Natural killer cell (primary cell): ENCODE measurements at places on chromosomes 16 and 17. TPM values are rescaled to one million over a fixed set of nuclear protein-coding genes. Genes with fewer than 3 reads are reported as not detected.

DNA sequence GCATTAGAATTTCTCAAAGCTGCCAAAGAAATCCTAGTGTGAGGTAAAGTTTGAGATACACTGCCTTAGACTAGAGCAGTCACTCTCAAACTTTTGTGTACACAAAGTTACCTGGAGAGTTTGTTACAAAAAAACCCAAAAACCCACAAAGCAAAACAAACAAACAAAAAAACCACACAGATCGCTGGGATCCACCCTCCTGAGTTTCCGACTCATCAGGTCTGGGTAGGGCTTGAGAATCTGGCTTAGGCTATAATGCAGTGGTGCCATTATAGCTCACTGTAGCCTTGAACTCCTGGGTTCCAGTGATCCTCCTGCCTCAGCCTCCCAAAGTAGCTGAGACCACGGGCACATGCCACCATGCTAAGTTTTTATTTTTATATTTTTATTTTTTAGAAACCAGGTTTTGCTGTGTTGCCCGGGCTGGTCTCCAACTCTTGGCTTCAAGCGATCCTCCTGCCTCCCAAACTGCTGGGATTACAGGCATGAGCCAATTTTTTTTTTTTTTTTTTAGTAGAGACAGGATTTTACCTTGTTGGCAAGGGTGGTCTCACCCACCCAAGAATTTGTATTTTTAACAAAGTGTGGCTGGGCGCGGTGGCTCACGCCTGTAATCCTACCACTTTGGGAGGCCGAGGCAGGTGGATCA is 22.3 kb upstream of the SMG1 start:
- H3K27me3 ChIP-seq, result no peaks in the 10 kb centered on the region
- H3K4me3 ChIP-seq, result no peak overlapping the region
- DNase-seq, result no peak
- H3K4me1 ChIP-seq, result peaks cover 9% of the 10 kb centered on the region

DNA sequence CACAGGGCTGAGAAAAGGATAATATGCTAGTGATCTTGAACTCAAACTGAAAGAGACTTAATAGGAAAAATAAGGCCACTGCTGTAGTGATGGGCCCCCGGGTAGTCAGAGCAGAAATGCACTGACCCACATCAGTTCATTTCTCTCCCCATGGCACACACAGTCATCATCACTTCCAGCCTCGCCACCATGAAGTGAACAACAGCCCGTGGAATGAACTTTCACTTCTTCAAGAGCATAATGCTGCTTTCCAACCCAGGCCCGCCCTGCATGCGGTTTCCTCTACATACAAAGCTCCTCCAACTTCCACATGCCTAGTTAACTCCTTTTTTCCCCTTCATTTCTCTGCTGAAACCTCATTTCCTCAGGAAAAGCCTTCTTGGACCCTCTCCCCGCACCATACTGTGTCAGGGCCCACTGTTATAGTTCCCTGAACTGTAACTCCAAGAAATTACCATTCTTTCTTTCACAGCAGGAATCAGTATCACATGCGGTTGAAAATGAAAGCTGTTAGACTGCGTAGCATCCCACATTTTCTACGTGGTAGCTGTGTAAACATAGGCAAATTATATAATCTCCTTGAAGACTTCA is 65.8 kb upstream of the SMIM36 start:
- peak; percentile 50 for DNase-seq
- peak overlapping the region; percentile 62 for H3K27ac ChIP-seq
- peak overlapping the region; percentile 23 for H3K4me3 ChIP-seq
- peaks cover 10% of the 10 kb centered on the region for H3K4me1 ChIP-seq
- no peaks in the 10 kb centered on the region for H3K27me3 ChIP-seq

DNA sequence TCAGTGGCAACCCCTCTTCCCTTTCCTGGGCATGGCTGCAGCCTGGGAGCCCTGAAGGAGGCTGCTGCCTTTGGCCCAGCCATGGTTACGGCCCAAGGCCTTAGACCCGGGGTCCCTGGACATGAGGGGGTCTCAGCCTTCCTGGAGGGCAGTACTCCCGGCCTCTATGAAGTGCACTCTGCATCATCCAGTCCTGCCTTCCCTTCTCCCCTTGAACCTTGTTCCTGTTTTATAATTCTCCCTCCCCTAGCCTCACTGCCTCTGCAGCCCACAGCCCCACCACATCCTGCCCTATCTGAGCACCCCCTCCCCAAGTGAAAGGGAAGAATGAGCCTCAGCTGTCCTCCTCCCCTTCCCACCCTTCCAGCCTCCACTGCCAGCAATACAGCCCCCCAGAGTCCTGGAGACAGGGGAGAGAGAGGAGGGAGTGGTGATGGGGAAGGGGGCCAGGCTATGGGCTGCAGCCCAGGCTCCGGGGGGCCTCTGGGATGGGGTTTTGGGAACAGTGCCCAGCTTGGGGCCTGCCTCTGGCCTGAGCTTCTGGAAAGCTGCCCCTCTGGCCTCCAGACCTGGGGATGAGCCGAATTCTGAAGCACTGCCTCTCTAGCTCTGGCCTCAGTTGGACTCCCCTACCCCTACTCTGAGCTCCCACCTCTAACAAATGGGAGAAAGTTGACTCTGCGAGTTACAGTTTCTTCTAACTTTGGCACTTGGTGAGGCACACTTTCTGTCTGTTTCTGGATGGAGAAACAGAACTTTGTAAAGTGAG is 7.6 kb downstream of the CCR7 start:
- H3K27ac ChIP-seq, result no peak overlapping the region
- no peaks in the 10 kb centered on the region for H3K27me3 ChIP-seq
- H3K4me1 ChIP-seq, result peaks cover 89% of the 10 kb centered on the region
- peak; percentile 34 for DNase-seq
- H3K36me3 ChIP-seq, result peaks cover 4% of the 10 kb centered on the region

DNA sequence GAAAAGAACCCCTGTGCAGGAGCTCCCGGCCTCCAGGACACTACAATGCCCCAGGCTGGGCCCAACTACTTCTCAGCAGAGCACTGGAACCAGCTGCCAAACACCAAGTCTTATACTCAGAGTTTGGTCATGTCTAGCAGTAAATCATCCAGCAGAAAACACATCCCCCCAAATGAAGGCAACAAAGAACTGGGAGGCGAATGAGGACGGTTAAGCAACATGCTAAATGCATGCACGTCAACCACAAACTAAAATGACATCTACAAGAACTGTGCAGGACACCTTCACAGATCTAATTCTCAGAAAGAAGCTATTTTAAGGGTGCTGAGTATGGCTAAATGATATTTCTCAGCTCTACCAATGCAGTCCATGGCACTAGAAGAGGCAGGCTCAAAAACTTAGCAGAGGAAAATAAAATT is 7.6 kb upstream of the IRX5 start:
- H3K4me1 ChIP-seq, result peaks cover 4% of the 10 kb centered on the region
- no peak for DNase-seq
- H3K36me3 ChIP-seq, result no peaks in the 10 kb centered on the region
- H3K27me3 ChIP-seq, result peaks cover 49% of the 10 kb centered on the region

GRCh38 chr17:6775871-6776405 is at the start of gene FBXO39:
Gene FBXO39 (plus strand): TSS chr17:6776215. CDS start chr17:6779869, 3,654 bp downstream.
- peaks cover 33% of the 10 kb centered on the region for H3K36me3 ChIP-seq
- no peak within 1 kb of the TSS for H3K27ac ChIP-seq
- peaks cover 4% of the 10 kb centered on the region for H3K27me3 ChIP-seq

DNA sequence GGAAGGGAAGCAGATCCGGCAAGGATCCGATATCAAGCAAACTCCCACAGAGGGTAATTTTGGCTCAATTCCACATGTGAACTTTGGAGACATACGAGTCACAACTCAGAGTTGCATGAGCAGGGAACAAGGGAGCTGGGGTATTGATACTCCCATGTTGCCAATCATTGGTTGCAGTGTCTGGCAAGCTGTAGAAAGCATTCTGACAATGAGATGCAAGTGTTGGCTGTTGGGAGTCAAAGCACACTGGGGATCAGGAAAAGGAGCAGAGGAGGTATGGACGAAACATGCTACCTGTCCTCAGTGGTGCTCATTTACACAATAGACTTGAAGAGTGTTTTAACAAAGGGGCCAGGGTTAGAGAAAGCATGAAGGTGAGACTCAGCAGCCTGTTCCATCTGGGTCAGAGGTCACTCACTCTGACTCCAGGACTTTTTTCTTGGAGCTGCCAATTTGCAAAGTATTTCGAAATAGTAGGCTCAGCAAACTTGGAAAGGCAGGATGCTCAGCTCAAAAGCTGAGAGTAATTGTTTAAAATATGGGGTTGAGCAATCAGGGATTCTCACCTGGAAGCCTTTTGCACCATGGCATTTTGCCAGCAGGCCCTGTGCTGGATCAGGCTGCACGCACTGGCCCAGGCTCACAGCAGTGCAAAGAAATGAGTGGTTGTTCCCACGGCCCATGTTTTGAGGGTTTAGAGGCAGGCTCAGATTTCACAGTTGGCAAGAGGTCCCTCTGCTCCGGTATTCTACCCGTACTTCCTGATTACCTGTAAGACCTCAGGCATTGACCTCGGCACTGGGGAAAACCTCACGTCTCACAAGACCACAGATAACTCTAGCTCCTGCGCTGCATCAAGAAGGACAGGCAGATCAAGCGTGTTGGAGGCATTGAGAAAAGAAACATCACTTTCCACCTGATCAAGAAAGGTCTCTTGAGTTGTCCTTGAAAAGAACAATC is 17.6 kb upstream of the NKD1 start:
- no peak for DNase-seq
- H3K4me1 ChIP-seq, result no peaks in the 10 kb centered on the region
- no peaks in the 10 kb centered on the region for H3K36me3 ChIP-seq

- no peaks in the 10 kb centered on the region for H3K4me1 ChIP-seq
- H3K36me3 ChIP-seq, result no peaks in the 10 kb centered on the region
- no peaks in the 10 kb centered on the region for H3K27me3 ChIP-seq
- H3K4me3 ChIP-seq, result no peak overlapping the region
- no peak for DNase-seq
- H3K27ac ChIP-seq, result no peak overlapping the region
Measured at GRCh38 chr17:79463421-79464317, 147.2 kb downstream of the RBFOX3 start.

- no peak overlapping the region for H3K27ac ChIP-seq
- H3K27me3 ChIP-seq, result no peaks in the 10 kb centered on the region
- peaks cover 3% of the 10 kb centered on the region for H3K4me1 ChIP-seq
- H3K36me3 ChIP-seq, result no peaks in the 10 kb centered on the region
Measured at GRCh38 chr17:70624211-70624610, 454.9 kb downstream of the KCNJ2 start.

GRCh38 chr16:20321671-20322070 is 5.6 kb downstream of the GP2 start:
- H3K4me1 ChIP-seq, result no peaks in the 10 kb centered on the region
- H3K27me3 ChIP-seq, result no peaks in the 10 kb centered on the region
- no peak overlapping the region for H3K4me3 ChIP-seq
- no peaks in the 10 kb centered on the region for H3K36me3 ChIP-seq
- H3K27ac ChIP-seq, result no peak overlapping the region

DNA sequence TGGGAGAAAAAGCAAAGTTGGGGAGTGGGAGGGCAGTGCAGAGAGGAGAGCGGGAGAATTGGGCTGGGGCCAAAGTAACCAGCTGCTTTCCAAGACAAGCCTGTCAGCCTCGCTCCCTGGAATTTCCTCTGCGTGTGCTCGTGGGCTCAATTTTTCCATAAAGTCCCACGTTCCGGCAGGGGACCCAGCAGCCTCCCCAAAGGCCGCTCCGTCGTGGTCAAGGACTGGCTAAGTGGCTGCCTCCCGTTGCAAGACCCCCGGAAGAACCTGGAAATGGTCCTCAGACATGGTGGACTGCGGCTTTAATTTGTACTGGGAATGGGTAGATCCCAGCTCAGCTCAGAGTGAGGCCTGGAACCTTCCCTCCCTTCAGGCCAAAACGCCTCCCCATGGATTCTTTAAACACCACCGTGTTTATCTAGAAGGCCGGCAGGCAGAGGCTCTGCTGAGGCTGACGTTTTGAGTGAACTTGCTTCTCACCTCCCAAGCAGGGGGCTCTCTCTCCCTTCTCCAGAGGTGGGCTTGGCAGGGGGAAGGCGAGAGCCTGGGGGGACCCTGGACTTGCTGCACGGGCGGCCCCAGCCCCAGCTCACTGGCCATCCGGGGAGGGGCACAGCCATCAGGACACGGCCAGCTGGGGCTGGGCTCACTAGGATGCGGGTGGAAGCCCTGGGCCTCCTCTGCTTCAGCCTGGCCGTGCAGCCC is 190.0 kb downstream of the C16orf95 start:
- no peaks in the 10 kb centered on the region for H3K4me1 ChIP-seq
- no peaks in the 10 kb centered on the region for H3K36me3 ChIP-seq
- no peak for DNase-seq
- no peaks in the 10 kb centered on the region for H3K27me3 ChIP-seq
- no peak overlapping the region for H3K27ac ChIP-seq

DNA sequence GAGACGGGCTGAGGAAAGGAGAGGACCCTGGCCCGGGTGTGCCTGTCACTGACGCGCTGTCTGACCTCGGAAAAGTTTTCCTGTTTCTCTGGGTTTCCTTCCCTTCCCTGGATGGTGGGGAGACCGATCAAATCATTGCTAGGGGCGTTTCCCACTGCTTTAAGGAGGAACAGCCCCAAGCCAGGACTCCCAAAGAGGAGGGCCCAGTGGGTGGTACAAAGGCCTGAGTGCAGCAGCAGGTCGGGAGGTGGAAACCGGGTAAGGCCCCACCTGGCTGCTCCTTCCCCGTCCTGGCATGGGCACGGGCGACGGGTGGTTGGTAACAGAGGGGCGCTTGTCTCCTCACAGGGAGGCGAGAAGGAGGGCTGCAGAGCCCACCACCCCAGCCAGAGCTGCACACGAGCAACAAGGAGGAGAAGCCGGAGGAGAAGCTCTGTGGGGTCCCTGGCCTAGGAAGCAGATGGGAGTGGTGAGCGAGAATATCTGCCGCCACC is 2.2 kb downstream of the SRL start:
- no peak overlapping the region for H3K4me3 ChIP-seq
- H3K27ac ChIP-seq, result no peak overlapping the region
- no peaks in the 10 kb centered on the region for H3K27me3 ChIP-seq
- no peak for DNase-seq

- no peak overlapping the region for H3K27ac ChIP-seq
- H3K4me1 ChIP-seq, result peaks cover 15% of the 10 kb centered on the region
- no peak overlapping the region for H3K4me3 ChIP-seq
- peaks cover 3% of the 10 kb centered on the region for H3K27me3 ChIP-seq
- DNase-seq, result no peak
Measured at GRCh38 chr16:85261204-85261603, 148.9 kb upstream of the CIBAR2 start.

GRCh38 chr16:49502136-49502881 is 128.7 kb downstream of the C16orf78 start:
- H3K4me3 ChIP-seq, result no peak overlapping the region
- peaks cover 19% of the 10 kb centered on the region for H3K4me1 ChIP-seq
- no peak for DNase-seq
- no peak overlapping the region for H3K27ac ChIP-seq
- peaks cover 2% of the 10 kb centered on the region for H3K27me3 ChIP-seq

GRCh38 chr16:10769381-10769780 is 25.7 kb downstream of the NUBP1 start:
- H3K4me3 ChIP-seq, result no peak overlapping the region
- peaks cover 66% of the 10 kb centered on the region for H3K4me1 ChIP-seq
- H3K27me3 ChIP-seq, result no peaks in the 10 kb centered on the region

- H3K4me3 ChIP-seq, result no peak overlapping the region
- no peaks in the 10 kb centered on the region for H3K4me1 ChIP-seq
- no peaks in the 10 kb centered on the region for H3K27me3 ChIP-seq
- no peak for DNase-seq
- H3K36me3 ChIP-seq, result peaks cover 52% of the 10 kb centered on the region
Measured at GRCh38 chr17:50972577-50972976, 106.4 kb upstream of the TOB1 start.

- H3K4me1 ChIP-seq, result peaks cover 13% of the 10 kb centered on the region
- no peak overlapping the region for H3K4me3 ChIP-seq
- H3K27ac ChIP-seq, result no peak overlapping the region
- no peak for DNase-seq
- H3K27me3 ChIP-seq, result no peaks in the 10 kb centered on the region
Measured at GRCh38 chr16:79045191-79045590, 555.3 kb downstream of the MAF start.

Gene TMEM88
- 45.5 TPM for total RNA-seq

Gene PLEKHH3
- 1.8 TPM for total RNA-seq

Gene HAS3
- total RNA-seq, result 2.3 TPM

Gene B4GALNT2
- 0.05 TPM for total RNA-seq

Gene PRAC2
- total RNA-seq, result not detected
